ENCODE measurements at places on chromosomes 1 and 21.
A peak's percentile ranks its signal among the peaks of the same experiment; 100 is the strongest.

DNA sequence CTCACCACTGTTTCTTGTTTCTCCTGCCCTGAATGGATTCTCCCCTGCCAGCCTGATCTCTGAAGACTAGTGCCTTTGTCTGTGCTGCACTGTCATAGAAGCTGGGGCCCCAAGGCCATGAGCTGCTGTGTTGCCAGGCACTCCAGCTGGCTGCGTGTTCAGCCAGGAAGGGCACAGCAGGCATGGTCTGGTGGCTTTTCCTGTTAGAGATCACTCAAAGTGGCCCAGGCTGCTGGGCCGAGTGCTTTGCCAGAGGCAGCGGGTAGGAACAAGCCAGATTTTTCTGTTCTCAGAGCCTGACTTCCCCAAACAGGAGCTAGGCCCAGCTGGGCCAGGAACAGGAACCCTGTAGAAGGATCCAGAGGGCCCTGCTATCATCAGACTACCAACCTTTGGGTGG is 5.2 kb downstream of the ADPRS start:
- DNase-seq: no peak
- no peaks in the 10 kb centered on the region for H3K27me3 ChIP-seq
- H3K27ac ChIP-seq: no peak overlapping the region
- H3K4me3 ChIP-seq: no peak overlapping the region
- H3K4me1 ChIP-seq: peaks cover 12% of the 10 kb centered on the region

DNA sequence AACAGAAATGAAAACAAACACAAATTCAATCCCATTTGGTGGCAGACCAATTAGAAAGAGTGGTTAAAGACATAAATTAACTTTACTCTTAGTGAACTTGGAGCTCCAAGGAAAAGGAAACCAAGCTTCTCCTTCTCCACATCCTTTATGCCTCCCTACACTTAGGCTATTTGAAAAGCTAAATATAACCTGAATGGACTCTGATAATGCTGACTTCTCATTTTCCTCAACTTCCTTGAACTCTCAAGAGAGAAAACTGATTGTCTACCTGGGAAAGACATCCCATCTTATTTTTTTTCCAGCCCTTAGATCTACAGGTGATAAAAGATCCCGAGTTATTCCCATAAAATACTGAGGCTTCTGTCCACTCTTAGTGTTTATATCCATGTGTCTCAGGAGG is 178.4 kb upstream of the SPAG17 start:
- H3K4me3 ChIP-seq: no peak overlapping the region
- no peaks in the 10 kb centered on the region for H3K27me3 ChIP-seq
- no peak overlapping the region for H3K27ac ChIP-seq
- no peaks in the 10 kb centered on the region for H3K36me3 ChIP-seq

DNA sequence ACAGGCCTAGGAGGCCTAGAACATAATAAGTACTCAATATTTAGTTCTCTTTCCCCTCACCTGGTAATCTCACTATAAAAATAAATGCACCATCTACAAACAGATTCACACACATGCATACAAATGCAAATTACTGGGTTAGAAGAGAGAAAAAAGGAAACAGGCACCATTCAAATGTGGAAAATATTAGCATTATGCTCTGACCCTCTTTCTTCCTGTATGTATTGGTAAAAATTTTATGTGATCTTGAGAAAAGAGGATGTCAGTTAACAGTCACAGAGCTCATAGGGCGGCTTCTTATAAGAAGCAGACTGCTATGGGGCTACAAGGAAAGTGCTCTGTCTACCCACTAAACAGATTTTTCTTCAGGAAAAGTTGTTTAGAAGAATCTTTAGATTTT is 565.4 kb downstream of the LMO4 start:
- no peak overlapping the region for H3K27ac ChIP-seq
- H3K4me1 ChIP-seq: no peaks in the 10 kb centered on the region
- H3K36me3 ChIP-seq: no peaks in the 10 kb centered on the region
- H3K27me3 ChIP-seq: no peaks in the 10 kb centered on the region
- no peak overlapping the region for H3K4me3 ChIP-seq

GRCh38 chr1:239929317-239929716 is 162.4 kb upstream of the FMN2 start:
- H3K27ac ChIP-seq: no peak overlapping the region
- peaks cover 3% of the 10 kb centered on the region for H3K27me3 ChIP-seq
- no peak overlapping the region for H3K4me3 ChIP-seq

DNA sequence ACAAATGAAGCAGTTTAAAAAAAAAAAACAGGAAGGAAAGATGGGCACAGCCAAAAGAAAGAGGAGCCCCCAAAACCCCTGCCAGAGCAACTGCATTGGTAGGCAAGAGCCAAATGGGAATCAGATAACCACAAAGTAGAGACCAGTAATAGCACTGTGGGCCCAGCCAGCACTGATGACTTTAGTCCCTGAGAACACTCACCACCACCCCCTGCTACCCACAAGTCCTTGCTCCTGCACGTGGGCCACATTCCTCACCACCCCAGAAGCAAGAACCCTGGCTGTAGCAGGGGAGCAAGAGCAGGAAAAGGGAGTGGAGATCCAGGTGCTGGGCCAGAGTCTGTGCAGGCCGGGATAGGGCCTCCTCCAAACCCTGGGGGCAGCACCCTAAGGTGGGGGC is 86.1 kb downstream of the RRAGC start:
- DNase-seq: no peak
- no peak overlapping the region for H3K27ac ChIP-seq
- H3K4me1 ChIP-seq: no peaks in the 10 kb centered on the region
- H3K36me3 ChIP-seq: no peaks in the 10 kb centered on the region
- H3K27me3 ChIP-seq: peaks cover 10% of the 10 kb centered on the region

DNA sequence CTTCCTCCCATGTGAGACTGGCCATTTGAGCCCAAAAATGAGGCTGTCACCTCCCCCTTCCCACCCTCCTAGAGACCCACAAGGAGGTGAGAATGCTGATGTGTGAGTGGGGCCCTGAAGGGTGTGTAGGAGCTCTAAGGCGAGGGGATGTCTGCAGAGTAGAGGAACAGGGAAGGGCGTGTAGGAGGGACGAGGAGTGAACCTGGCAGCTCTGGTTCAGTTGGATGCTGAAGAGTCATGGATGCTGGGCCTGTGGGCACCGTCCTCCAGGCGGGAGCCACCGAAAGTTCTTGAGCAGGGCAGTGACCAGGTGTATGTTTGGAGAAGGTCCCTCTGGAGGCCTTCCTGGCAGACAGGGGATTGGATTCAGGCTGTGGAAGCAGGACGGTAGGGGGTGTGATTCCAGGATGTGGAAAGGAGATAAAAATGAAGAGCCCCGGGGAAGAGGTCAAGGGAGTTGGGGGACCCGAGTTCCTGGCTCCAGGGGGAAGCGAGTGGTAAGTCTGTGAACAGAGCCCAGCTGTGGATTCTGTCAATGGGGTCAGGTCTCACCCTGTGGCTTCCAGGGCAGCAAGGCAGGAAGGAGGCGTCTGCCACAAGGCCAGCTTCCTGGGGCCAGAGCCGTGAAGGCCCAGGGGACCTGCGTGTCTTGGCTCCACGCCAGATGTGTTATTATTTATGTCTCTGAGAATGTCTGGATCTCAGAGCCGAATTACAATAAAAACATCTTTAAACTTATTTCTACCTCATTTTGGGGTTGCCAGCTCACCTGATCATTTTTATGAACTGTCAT is 7.9 kb downstream of the SAMD11 start:
- H3K4me3 ChIP-seq: no peak overlapping the region
- no peak for DNase-seq
- H3K27ac ChIP-seq: no peak overlapping the region
- no peaks in the 10 kb centered on the region for H3K36me3 ChIP-seq
- H3K4me1 ChIP-seq: no peaks in the 10 kb centered on the region
- peaks cover 37% of the 10 kb centered on the region for H3K27me3 ChIP-seq

- peaks cover 23% of the 10 kb centered on the region for H3K4me1 ChIP-seq
- no peak overlapping the region for H3K4me3 ChIP-seq
- peaks cover 30% of the 10 kb centered on the region for H3K36me3 ChIP-seq
- peaks cover 2% of the 10 kb centered on the region for H3K27me3 ChIP-seq
- peak; percentile 73 for DNase-seq
These were observed 20.9 kb upstream of the VPS13D start for GRCh38 chr1:12208764-12209494.

DNA sequence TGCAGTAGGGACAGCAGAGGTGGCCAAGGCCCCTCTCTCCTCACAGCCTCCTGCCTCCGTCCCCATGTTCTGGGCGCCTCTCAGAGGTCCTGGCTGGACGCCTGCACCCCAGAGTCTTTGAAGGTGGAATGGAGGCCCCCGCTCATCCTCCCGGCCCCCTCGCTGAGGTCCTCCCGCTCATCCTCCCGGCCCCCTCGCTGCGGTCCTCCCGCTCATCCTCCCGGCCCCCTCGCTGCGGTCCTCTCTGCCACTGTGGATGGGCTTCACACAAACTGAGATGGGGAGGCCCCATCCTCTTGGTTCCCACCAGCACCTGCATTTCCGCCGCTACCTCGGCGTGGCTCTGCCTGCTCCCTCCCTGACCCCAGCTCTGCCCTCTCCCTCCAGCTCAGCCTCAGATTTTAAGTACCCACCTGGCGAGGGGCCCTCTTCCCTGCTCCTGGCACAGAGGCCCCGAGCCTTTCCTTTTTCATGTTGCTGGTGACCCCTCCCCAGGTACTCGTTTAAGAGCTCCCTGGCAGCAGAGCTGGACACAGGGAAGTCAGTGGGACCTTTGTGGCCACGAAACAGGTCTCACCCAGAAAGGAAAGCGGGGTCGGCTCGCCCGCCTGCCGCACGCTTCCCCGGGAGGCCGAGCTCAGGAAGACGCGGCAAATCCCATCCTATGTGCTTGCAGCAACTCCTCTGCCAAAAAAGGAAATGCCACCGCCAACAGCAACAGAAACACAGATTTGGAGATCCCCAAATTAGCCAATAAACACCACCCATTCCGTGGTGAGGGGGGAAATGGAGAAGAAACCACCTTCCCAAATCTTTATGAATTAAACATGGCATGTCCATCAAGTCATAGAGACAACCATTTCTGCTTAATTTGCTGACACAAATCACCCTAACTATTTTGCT is 143.7 kb downstream of the PRDM16 start:
- H3K4me3 ChIP-seq: no peak overlapping the region
- H3K27ac ChIP-seq: no peak overlapping the region
- H3K27me3 ChIP-seq: no peaks in the 10 kb centered on the region
- no peaks in the 10 kb centered on the region for H3K4me1 ChIP-seq
- DNase-seq: no peak

DNA sequence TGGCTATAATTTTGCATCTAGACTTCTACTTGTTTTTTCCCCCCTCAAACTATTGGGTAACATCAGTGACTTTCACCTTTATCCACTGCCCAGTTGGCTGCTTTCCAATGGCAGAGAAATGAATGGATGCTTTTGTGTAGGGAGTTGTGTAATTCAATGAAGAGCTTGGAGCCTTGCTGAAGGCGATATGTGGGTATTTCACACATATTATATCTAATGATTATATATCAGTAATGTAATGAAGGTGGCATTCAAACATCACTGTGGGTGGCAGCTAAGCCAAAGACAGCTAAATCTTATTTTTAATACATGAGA is 81.2 kb downstream of the TGFB2 start:
- H3K4me1 ChIP-seq: no peaks in the 10 kb centered on the region
- H3K27ac ChIP-seq: no peak overlapping the region
- H3K27me3 ChIP-seq: no peaks in the 10 kb centered on the region
- H3K4me3 ChIP-seq: no peak overlapping the region

GRCh38 chr1:160879056-160879455 is 5.9 kb downstream of the ITLN1 start:
- peaks cover 4% of the 10 kb centered on the region for H3K27me3 ChIP-seq
- H3K36me3 ChIP-seq: no peaks in the 10 kb centered on the region
- H3K4me1 ChIP-seq: peaks cover 12% of the 10 kb centered on the region
- DNase-seq: no peak

GRCh38 chr1:233477359-233477758 is 136.5 kb upstream of the KCNK1 start:
- no peaks in the 10 kb centered on the region for H3K4me1 ChIP-seq
- no peak for DNase-seq
- no peaks in the 10 kb centered on the region for H3K36me3 ChIP-seq
- H3K27me3 ChIP-seq: peaks cover 16% of the 10 kb centered on the region
- no peak overlapping the region for H3K4me3 ChIP-seq
- H3K27ac ChIP-seq: no peak overlapping the region

DNA sequence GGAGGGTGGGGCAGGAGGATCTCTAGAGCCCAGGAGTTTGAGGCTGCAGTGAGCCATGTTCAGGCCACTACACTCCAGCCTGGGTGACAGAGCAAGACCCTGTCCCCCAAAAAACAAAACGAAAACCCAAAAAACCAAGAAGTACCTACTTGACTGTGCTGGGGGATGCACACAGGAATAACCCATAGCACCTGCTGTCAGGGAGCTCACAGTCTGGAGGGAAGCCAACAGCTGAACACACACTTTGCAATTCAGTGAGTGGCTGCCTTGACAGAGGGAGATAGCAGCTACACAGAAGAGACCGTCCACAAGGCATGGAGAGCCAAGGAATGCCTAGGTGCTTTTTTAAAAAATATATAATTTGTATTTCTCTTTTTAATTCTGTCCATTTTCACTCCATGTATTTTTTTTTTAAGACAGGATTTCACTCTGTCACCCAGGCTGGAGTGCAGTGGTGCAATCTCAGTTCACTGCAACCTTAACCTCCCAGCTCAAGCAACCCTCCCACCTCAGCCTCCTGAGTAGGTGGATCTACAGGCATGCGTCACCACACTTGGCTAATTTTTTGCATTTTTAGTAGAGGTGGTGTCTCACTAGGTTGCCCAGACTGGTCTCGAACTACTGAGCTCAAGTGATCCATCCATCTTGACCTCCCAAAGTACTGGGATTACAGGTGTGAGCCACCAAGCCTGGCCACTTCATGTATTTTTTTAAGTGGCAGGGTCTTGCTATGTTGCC is 68.7 kb downstream of the NID1 start:
- no peaks in the 10 kb centered on the region for H3K27me3 ChIP-seq
- peak overlapping the region; percentile 36 for H3K27ac ChIP-seq
- H3K4me3 ChIP-seq: no peak overlapping the region
- H3K36me3 ChIP-seq: peaks cover 8% of the 10 kb centered on the region
- no peak for DNase-seq

DNA sequence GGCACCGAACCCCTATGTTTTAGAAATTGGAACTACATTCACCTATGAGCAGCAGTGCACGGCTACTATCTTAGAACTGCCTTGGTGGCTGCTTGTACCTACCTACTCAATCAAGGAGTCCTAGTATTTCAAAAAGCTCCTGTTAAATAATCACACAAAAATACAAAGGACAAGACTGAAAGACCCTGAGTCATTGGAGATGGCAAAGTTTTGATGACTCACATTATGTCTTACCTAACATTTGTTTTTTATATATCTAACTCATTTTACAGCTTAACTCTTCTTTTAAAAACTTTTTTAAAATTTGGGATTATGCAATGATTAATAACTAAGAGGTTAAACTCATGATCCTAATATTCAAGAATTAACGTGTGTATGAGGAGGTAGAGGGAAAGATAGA is 1206.0 kb upstream of the TMPRSS15 start:
- DNase-seq: no peak
- no peaks in the 10 kb centered on the region for H3K4me1 ChIP-seq
- H3K27ac ChIP-seq: no peak overlapping the region
- H3K36me3 ChIP-seq: no peaks in the 10 kb centered on the region

- no peaks in the 10 kb centered on the region for H3K4me1 ChIP-seq
- no peaks in the 10 kb centered on the region for H3K36me3 ChIP-seq
- peaks cover 6% of the 10 kb centered on the region for H3K27me3 ChIP-seq
- no peak overlapping the region for H3K27ac ChIP-seq
- no peak for DNase-seq
- no peak overlapping the region for H3K4me3 ChIP-seq
These were observed 27.1 kb downstream of the PRDX6 start for GRCh38 chr1:173504268-173504667.

All from T-helper 2 cell treated with Interferon-gamma antibody and Interleukin-4, amounts not matched to agents 5 μg/mL and 100 μg/mL, for 36 hours (primary cell).